Stimulated activated CD4-positive, alpha-beta T cell treated with anti-CD3 and anti-CD28 coated beads, Interleukin-15, amount 100 ng/mL, for 1 hour (primary cell): ENCODE measurements at places on chromosomes 2 and 18.

- no peak for DNase-seq
These were observed 340.0 kb upstream of the MEX3C start for GRCh38 chr18:51537487-51537886.

DNA sequence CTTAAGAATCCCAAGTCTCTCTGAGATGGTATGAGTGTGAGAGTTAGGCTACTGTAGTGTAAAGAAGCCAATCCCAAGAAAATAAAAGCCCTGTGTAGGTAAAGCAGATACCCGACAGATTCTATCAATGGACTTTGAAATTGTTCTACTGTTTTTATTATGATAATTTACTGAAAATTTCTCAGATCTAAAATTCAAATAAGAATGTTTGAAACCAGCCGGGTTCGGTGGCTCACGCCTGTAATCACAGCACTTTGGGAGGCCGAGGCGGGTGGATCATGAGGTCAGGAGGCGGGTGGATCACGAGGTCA lies 208.3 kb upstream of the SPRED2 start:
- no peak for DNase-seq

- no peak for DNase-seq
These were observed 73.0 kb upstream of the TMEM17 start for GRCh38 chr2:62578803-62579640.

DNA sequence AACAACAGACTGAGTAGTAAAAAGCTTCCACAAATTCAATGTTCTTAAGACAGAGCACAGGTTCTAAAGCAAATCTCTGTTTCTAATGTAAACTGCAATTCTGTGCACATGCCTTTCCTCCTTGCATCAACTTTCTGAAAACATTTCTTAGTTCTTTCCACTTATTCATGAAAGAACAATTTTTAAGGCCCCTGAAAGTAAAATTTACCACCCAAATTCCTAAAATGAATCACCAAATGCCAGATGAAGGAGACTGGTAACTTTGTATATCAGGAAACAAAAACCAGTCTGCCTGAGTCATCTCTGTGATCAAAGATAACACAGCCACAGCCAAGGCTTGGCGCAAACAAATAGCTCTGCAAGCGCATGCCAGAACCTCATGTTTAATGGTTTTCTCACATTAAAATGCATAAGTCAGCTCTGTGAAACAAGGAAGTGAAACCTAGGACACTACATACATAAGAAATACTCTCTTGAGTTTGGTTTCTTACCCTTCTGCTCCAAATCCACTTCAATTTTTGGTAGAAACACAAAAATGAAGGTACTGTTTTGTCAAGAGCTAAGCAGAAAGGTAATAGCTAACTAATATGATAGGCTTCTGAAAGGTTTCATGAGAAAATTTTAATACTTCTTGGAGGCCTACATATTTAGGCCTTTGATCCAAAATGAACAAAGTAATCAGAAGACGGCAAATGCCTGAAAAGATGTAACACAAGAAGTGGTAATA lies 169.4 kb downstream of the THADA start:
- DNase-seq: peak; percentile 19

DNA sequence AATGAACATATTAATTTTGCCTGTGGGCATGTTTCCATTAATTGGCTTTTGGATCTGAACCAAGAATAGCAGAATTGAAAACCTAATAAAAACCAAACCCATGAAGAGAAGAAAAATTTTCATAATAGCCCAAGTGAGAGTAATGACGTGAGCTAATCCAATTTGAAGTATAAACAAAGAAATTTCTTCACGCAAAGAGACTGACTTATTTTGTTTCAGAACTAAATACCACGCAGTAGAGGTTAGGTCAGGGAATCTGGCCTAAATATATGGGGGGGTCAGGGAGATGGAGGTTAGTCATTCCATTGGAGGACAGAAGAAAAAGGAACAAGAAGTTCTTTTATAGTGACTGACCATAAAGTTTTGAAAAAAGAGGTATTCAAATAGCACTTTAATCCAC lies 94.1 kb upstream of the CYP1B1 start:
- no peak for DNase-seq

- no peak for DNase-seq
These were observed 473.3 kb downstream of the SPAG16 start for GRCh38 chr2:213757525-213757924.

GRCh38 chr18:75248426-75249174 lies 38.0 kb downstream of the TSHZ1 start:
- no peak for DNase-seq

DNA sequence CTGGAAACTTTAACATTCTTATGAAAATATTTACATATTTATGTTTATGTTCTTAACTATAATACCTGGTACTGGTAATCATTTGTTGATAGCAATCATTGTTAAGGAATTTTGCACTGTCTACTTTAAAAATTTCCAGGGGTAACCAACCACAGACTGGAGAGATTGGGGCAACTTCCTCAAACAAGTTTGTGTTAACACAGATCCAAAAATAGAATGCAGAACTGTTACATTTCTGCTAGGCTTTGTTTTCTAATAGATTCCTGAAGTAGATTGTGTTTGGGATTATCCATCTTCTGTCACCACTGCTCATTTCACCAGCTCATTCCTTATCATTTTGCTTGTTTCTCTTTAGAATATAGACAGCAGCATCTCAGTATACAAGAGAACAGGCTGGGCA lies 23.7 kb downstream of the RNF125 start:
- no peak for DNase-seq

GRCh38 chr2:20677301-20678085 lies 10.5 kb downstream of the GDF7 start:
- no peak for DNase-seq

DNA sequence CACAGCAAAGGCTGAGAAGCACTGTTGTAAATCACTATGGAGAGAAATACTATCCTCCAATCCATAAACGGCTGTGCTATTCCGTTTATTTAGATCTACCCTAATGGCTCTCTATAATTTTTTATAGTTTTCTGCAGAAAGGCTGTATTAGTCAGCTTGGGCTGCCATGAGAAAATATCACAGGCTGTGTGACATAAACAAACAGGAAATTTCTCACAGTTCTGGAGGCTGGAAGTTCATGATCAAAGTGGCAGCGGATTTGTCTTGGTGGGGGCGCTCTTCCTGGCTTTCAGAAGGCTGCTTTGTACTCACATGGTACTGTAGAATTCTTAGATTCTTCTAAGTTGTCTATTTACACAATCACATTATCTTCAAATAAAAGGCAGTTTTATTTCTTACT lies 44.1 kb downstream of the C1D start:
- DNase-seq: no peak

DNA sequence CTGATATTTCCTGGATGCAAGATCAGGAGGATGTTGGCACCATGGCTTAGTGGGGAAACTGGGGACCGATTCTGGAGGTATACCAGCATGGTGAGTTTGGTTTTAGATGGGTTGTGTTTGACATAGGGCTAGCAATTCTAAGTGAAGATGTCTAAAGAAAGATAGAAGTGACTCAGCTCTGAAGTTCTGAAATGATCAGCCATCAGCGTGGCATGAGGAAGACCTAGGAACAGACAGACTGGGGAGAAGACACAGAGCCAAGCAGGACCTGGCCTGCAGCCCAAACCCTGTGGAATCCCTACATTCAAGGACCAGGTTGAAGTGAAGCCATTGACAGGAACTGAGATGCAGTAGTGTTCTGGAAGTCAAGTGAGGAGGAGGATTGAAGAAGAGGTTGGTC lies 39.8 kb downstream of the HRH4 start:
- DNase-seq: no peak

DNA sequence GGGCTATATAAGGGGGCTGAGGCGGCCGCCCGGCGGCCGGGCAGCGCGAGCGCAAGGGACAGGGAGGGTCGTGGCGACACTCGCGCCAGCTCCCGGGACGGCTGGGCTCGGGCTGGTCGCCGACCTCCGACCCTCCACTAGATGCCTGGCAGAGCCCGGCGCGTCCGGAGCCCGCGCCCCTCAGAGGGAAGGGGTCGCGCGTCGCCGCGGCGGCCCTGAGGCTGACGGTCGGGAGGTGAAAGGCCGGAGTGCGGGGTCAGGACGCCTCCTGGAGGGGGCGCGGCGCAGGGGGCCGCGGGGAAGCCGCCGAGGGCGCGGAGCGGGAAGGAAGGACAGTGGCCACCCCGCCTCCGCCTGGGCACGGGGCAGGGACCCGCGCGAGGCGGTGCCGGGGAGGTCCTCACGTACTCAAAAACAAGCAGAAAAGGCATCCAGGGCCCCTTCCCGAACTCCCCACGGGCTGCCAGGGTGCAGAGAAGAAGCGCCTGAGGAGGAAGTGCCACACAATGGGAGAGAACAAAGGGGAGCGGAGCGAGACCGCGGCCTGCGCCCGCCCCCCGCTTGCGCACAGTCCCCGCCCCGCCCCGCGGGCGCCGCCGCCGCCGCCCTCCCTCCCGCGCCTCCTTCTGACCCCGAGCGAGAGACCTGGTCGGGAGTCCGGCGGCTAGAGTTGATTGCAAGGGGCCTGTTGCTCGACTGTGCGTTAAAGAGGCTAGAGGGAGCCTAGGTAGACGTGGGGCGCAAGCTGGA lies 776 bp upstream of the KLF7 start:
- DNase-seq: peak; percentile 56

DNA sequence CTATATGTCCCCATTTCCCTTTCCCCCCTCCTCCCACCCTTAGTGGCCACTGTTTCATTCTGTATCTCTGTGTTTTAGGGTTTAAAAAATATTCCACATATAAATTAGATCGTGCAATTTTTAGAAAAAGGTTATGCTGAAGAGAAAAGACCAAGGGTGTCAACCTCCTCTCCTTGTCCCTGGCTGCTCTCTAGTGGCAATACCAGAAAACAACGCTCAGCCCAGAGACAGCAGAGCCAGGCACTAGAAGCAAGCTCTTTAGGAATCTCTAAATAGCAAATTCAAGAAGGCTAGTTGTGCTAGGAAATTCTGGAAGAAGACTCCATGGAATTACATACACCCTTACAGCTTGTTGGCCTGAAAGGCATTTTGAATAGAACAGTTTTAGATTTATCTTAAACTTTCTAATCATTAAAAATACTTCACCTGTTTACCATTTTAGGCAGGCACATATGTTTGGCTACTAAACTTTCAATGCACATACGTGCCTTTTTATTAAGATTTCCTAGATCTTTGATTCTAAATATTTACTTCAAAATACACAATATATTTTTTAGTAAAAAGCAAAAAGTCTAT lies 35.1 kb upstream of the RASGRP3 start:
- DNase-seq: no peak

DNA sequence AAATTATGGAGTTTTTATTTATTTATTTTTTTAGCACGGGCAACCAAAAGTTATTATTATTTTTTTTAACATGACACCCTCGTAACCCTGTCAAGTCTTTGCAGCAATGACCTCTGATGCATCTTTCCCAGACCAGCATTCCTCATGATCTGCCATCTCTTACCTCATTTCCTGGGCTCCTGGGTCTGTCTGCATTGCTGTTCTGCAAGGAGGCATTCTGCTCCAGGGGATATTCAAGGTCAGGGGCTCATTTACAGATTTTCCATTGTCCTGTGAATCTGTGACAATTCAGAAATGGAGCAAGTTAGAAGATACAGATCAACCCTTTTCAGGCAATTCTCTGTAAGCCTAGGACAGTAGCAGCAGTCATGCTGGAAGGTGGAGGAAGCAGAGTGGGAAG lies 43.0 kb downstream of the NGEF start:
- no peak for DNase-seq

DNA sequence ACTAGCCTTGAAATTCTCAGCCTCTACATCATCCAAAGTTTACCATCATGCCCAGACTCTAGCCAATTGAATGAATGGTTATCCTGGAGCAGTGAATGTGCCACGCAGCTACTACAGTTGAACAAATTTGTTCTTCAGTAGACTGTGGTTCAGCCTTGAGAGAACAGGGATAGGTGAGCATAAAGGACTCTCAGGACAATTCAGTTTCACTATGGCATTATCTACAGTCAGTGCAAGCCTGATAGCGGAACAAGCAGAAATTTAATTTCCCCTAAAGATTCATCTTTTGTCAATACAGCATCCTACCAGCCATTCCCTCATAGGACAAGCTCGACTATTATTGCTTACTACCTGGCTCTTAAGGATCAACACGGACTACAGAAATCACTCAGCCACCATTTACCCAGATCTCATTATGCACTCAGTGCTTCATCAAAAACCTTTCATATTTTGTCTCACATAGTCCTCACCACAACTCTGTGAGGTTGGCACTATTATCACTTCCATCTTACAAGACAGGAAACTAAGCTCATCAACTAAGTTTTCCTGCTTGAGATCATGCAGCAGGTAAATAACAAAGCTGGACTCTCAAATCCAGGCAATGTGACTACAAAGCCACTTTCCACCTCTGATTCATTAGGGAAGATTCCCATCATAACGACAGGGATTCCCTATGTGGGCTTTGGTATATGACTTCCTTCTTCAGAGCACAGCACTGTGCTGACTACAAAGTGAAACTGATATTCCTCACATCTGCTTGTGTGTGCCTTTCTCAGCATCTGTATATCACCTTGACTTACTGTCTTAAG lies 181.5 kb upstream of the ACVR2A start:
- no peak for DNase-seq
